ENCODE measurements at places on chromosomes 5 and 9. TPM values are rescaled to one million over a fixed set of nuclear protein-coding genes. Genes with fewer than 3 reads are reported as not detected.

DNA sequence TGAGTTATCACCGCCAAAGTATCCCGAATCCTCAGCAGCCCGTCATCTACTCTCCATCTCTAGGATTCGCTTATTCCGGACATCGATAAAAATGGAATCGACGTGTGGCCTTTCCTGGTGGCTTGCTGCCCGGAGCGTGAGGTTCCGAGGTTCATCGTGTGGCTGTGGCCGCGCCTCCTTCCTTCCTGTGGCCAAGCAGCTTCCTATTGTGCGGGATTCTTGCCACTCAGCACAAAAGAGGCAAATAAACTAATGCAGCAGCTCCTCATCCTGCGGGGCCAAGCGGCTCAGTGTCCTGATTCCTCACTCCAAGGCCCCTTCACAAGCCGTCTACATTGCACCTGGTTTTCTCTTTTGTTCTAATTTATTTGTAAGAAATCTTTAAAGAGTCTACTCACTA is 800.9 kb downstream of the CDH9 start:
- no peak for DNase-seq

Gene PCDHAC1
- 0.41 TPM for total RNA-seq

DNA sequence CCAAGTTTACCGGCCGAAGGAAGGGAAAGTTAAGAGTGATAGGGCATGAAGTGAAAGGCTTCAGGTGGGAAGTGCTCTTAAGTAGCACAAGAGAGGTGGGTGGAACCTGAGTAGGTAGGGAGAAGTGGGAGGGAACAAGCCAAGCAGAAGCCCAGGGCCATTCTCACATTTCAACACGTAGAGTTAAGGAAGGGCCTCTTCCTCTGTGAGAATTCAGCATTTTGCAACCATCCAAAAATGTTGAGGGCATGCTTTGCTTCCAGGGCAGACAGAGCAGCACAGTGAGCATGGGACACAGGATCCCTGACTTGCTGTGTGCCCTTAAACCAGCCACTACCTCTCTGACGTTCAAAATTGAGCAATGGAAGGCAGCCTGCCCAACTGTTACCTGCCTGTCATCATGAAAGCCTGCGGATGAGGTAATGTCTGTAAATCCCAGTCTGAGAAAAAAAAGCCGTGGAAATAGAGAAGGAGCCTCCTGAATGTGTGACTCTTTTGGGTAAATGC is 3.3 kb downstream of the CYFIP2 start:
- no peak for DNase-seq

DNA sequence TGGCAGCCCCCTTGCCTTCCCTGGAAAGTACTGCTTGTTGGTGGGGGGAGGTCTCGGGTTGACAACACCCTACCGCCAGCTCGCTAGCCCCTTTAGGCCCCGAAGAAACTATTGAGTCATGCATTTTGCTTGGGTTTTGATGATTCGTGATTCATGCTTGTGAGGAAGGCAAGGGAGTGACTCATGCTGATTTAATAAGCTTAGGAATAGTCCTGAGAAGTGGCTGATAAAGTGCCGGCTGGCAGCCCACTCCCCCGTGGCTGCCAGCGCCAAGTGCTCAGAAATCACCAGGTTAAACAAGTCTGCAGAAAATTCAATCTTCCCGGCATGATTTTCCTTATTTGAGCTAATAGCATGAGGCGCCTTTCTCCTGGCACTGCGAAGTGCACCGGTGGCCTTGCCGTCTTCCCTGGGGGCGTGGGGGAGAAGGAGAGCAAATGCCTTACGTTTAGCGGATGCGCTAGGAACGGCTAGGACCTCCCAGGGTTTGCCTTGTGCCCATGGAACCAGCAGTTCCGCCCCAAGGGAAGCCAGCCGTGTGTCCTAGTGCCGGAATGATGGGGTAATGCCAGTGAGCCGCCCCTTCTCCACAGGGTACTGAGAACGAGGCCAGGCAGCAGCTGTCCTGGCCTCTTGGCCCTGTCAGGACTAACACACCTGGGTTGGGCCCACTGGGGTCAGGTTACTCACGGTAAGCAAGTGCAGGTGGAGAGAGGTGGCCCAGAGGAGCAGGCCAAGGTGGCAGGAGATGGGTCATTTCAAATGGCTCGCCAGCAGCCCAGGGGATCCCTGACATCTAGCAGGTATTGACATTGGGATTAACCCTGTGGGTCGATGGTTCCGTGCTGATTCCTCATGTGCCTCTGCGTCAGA is 151.9 kb downstream of the MACROH2A1 start:
- no peak for DNase-seq

Gene TMEM252
- total RNA-seq, result not detected

DNA sequence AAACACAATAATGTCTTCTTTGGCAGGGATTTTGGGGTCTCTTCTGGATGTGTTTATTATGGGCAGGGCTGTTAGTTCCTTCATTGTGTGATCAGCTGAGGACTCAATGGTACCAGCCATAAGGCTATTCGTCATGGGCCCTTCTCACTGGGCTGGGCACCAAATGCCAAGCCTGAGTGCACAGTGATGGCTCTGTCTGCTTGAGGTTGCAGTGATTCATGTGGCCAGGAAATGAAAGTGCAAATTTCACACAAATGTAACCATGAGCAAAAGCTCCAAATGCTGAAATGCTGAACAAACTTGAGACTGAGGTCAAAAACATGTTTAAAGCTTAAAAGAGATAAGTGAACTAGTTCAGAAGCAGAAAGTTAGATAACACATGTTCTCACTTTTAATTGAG is 191.0 kb downstream of the TARS1 start:
- DNase-seq, result no peak

- DNase-seq, result peak; percentile 76
Observed at GRCh38 chr9:113536483-113537228, 73.1 kb downstream of the RGS3 start.

DNA sequence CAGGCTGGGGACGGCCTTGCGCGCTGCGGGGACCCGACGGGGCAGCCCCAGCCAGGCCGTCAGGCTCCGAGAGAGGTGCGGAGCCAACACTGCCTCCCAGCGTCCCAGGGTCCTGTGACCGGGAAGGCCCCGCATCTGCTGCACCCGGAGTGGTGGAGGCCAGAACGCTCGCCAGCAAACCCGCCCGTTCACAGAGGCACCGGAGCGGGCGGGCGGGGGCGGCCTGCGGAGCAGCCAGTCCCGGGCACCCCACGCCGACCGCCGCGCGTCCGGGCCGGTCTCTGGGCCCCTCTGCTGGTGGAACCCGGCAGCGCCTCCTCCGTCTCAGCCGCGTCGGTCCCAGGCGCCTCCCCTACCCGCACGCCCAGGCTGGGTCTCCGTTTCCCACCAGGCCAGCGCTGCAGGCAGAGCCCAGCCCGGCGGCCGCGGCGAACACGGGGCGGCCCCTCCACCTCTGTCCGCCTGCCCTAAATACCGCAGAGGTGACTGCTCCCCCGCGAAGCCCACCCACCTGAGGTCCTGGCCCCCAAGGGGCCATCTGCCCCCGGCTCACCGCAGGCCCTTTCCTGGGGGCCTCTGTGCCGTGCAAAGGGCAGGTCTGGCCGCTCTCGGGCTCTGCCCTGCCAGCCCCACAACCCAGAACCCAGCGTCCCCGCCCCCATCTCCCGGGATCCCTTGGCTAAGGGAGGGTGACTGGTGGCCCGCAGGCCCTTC is 15.9 kb downstream of the EXD3 start:
- DNase-seq, result peak; percentile 81
